ENCODE measurements at places on chromosomes 13 and 19. TPM values are rescaled to one million over a fixed set of nuclear protein-coding genes. Genes with fewer than 3 reads are reported as not detected.

- DNase-seq = peak; percentile 87
Measured at GRCh38 chr19:49677231-49677900, at the start of gene PRMT1. PRMT1 (plus strand) TSS chr19:49677271; CDS start chr19:49677281, 10 bp downstream.

GRCh38 chr19:38055010-38055409 lies 148.0 kb downstream of the SIPA1L3 start:
- no peak for DNase-seq

- no peak for DNase-seq
Measured at GRCh38 chr19:28889941-28890670, 322.8 kb downstream of the UQCRFS1 start.

DNA sequence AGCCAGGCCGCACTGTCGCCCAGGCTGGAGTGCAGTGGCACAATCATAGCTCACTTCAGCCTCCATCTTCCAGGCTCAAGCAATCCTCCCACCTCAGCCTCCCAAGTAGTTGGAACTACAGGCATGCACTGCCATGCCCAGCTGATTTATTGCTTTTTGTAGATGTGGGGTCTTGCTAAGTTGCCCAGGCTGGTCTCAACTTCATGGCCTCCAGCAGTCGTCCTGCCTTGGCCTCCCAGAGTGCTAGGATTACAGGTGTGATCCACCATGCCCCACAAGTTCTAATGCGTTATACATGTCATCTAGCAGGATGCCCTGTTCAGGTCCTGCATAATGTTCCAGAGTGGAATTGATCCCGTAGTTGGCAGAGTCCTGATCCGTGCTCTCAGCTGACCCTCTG lies 4.6 kb downstream of the C19orf53 start:
- DNase-seq = no peak

GRCh38 chr19:2837430-2837829 lies 3.8 kb upstream of the ZNF555 start:
- no peak for DNase-seq

DNA sequence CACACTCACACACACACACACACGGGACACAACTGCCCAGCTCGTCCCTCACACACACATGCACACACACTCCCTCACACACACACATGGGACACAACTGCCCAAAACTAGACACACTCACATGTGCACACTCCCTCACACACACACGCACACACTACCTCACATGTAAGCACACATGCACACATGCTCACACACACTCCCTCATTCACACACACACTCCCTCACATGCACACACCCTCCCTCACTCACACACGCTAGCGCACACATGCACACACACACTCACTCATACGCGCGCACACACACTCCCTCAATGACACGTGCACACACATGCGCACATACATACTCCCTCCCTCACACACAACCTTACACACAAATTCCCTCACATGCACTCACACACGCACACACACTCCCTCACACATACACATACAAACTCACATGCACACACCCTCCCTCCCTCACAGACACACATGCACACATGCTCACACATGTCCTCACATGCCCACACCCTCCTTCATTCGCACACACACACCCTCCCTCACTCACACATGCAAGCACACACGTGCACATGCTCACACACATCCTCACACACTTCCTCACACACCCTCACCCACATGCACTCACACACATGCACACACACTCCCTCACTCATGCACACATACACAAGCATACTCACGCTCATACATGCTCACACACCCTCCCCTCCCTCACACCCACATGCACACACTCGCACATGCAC lies 9.0 kb upstream of the RASA3 start:
- no peak for DNase-seq

SLC25A15 gene
- total RNA-seq = 23.9 TPM

ATP8A2 gene
- total RNA-seq = not detected

TNFRSF19 gene
- 0.07 TPM for total RNA-seq

All from K562 (cell line).